NCI-H69 (cell line): ENCODE measurements at places on chromosomes 2 and 18.
A peak's percentile ranks its signal among the peaks of the same experiment; 100 is the strongest.

- no peak for DNase-seq
Measured at GRCh38 chr2:172063446-172063845, 21.9 kb upstream of the DLX1 start.

GRCh38 chr2:56230156-56230555 is 46.4 kb downstream of the CCDC85A start:
- peak; percentile 15 for DNase-seq

DNA sequence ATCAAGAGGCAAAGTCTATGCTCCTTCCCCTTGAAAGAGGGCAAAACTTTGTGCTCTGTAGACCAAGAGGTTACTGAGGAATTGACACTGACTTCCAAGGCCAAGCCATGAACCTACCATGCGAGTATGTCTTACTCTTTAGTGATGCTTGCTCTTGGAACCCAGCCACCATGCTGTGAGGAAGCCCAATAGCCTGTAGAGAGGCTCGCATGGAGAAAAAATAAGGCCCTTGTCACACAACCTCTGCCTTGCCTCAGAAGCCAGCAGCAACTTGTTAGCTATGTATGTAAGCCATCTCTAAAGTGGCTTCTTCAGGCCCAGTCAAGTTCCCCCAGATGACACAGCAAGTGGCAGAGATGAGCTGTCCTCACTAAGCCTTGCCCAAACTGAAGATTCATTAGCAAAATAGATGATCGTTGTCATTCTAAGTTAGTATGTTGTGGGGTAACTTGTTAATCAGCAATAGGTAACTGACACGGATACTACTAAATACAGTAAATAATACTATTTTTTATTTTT is 66.1 kb upstream of the RGPD5 start:
- DNase-seq = no peak

DNA sequence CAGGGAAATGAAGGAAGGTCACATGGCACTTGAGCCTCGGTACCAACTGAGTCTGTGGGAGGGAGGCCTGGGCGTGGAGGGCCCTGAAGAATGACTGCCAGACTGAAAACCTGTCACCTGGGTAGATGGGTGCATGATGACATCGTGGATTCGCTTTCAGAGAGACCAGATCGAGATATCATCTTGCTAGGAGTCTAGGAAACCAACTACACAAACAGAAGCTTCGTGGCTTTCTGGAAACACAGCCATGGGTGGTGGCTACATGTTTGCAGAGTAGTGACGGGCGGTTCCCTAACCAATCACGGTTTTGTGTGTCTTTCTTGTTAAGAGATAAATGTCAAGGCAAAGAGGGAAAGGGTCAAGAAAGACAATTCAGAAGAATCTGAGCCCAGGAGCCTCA is 155.0 kb downstream of the EIPR1 start:
- no peak for DNase-seq

DNA sequence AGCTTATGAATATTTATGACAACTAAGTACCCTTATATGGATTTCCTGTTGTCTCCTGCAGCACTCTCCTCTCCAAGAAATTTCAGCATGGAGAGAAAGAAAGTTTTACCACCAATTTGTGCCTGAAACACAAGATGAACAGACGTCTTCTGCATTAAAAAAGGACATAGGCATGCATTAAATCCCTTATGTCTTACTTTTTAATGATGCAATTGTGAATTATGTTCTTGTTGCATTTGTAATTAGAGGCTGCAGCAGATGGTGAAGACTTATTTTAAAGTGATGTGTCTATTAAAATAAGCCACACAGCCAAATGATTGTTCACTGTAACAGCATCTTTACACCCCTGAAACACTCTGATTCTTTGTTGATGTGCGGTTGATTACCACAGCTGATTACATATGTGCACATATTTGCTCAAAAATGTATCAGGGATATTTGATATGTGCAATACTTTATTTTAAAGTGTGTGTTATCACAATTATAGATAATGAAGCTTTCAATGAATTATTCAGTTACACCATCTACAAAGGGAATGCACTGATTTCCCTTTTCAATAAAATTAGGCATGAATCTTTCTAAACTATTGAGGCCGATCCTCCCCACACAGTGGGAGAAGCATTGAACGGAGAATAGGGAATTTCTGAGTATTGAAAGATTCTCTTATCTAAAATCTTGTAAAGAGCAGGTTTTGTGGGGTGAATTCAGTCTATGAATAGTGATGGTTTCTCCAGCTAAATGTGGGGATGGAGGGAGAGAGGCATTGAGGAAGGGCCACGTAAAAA is 585.1 kb downstream of the SLC4A3 start:
- DNase-seq = no peak

- no peak for DNase-seq
Measured at GRCh38 chr2:184527058-184527457, 71.3 kb upstream of the ZNF804A start.

- no peak for DNase-seq
Measured at GRCh38 chr2:5215989-5216607, 476.1 kb upstream of the SOX11 start.

DNA sequence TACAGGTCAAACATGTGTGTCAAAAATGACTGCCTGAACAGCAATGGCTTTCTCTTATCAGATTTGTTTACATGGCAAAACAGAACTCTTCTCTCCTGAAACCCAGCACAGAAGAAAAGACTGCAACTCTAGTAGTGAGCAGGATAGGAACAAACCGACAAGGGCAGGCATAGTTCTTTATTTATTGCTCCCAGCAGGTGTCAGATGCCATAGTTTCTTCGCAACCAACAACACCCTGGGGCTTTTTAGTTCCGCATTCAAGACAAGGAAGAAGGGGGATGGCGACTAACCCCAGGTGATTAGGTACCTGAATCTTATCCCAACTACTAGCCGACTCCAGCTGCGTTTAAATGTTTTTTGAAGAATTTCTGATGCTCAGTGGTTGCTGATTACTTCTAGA is 367.5 kb upstream of the FIGN start:
- DNase-seq = no peak

GRCh38 chr2:32715391-32715841 is 87.6 kb downstream of the TTC27 start:
- DNase-seq = no peak

DNA sequence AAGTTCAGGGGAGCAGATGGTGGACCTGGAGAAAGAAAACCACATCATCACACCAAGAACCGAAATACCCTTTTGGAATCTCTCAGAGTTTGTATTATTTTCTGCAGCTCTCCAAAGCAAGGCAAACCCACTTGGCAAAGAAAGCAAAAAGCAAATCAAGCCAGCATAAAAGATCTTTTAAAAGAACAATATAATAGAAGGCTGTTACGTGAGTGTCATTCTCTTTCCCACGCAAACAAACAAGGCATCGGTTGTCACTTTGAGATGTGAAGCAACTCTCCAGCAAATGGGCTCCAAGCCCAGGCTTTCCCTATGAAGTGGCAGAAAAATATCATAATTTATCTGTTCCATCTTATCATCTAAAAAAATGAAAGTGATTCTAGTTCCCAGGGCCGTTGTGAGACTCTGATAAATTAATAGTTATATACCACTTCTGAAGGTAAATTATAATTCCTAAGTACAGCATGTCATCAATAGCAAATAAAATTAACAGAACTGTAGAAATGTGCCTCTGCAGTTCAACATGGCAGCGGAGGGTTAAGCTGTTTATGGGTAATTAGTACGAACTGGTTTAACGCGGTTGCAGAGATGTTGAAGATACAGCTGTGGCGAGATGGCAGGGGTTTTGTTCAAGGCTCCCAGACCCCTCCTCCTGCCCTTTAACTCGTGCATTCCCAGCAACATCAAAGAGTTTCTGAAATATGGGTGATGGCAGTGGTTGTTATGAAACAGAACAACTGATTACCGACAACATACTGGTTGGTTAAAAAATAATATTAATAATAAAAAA is 89.2 kb downstream of the EPHA4 start:
- DNase-seq = no peak

DNA sequence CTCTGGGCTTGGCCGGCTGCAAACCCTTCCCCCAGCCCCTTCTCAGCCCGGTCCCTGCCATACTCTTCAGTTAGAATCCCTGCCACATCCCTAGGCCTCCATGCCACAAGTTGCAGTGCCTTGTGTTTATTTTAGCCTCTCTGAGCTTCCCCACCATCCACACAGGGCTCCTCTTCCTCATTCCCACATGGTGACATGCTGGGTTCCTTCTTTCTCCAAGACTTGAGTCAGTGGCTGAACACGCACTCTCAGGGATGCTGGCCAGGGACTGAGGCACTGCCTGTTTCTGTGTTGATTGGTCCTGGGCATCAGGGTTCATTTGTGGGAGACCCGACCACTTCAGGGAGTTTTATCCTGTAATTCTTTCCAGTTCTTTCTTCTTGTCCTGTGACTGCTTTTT is 56.3 kb downstream of the KCNS3 start:
- DNase-seq = no peak

DNA sequence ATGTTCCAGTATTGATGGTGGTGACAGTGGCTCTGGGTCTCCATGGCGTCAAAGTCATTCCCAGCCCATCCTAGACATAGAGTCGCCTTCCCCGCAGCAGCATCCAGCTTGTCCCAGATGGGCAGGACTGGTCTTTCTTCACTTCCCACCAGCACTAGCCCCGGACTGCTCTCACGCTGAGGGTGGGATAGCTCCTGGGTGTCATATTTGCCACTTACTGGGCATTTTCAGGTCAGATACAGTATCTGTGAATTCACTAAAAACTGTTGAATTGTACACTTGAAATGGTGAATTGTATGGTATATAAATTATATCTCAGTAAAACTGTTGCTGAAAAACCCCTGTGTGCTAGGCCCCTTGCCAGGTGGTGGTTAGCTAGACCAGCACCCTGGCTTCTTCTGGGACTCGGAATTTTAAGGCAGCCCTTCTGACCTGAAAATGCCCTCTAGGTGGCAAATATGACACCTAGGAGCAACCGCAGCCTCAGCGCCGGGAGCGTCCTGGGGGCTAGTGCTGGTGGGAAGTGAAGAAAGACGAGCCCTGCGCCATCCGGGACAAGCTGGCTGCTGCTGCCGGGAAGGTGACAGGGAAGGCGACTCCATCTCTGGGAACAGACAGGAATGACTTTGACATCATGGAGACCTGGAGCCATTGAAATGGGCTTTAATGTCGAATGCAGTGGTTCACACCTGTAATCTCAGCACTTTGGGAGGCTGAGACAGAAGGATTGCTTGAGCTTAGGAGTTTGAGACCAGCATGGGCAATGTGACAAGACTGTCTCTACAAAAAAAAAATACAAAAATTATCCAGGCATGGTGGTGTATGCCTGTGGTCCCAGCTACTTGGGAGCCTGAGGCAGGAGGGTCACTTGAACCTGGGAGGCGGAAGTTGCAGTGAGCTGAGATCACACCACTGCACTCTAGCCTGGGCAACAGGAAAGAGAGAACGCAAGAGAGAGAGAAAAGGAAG is 56.2 kb downstream of the DDX1 start:
- DNase-seq = no peak

DNA sequence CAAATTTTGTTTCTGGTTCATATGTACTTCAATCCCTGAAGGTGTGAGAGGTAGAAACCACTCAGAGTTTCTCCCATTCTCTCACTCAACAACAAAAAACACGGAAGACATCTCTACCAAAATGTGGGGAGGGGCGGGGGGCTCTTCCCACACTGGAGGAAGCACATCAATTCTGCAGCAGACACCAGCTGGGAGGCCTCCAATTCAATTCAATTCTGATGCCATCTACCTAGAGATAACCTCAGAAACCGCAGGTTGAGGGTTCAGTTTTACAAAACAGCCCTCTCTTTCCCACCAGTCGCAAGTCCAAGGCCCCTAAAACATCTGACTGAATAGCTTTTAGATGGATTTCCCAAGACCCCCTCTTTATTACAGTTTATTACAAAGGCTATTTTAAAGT is 7.0 kb upstream of the MCFD2 start:
- DNase-seq = no peak

DNA sequence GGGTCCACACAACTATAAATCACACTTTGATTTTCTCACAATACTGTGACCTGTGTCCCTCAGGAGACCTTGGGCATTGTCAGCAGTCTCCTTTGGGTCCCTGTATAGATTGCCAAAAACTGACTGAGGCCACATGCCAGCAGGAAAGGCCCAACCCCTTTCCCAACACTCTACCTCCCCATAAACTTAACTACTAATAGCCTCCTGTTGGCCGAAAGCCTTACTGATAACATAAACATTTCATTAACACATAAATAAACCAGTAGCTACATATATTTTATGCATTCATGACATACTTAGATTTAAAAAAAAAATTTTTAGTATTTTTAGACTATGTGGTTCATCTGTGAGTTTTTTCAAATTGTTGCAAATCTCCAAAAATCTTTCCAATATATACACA is 153.5 kb downstream of the ARL4C start:
- no peak for DNase-seq

DNA sequence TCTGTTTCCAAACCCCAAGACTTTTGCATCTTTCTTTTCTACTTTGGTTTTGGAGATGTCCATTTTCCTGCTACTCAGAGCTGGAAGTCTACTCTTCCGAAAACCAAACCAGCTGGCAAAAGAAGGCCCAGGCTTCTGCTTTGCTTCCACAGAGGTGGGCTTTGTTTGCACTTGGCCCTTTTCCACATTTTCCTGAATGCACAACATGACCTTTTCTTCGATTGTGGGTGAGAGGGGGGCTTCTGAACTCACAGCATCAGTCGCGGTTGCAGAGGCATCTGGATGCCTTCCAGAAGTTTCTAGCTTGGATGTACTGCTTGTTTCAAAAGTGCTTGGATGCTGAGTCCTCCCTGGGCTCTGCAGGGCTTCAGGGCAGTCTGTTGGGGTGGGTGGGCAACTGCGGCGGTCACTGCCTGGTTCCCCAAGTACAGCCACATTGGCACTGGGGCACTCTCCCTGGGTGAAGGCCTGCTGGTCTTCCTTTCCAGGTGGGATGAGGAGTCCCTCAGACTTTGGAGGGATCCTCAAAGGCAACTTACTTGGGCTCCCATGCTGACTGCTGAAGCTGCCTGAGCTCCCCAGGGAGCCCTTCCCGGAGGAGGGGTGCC is 112.3 kb upstream of the LYPD1 start:
- DNase-seq = no peak

DNA sequence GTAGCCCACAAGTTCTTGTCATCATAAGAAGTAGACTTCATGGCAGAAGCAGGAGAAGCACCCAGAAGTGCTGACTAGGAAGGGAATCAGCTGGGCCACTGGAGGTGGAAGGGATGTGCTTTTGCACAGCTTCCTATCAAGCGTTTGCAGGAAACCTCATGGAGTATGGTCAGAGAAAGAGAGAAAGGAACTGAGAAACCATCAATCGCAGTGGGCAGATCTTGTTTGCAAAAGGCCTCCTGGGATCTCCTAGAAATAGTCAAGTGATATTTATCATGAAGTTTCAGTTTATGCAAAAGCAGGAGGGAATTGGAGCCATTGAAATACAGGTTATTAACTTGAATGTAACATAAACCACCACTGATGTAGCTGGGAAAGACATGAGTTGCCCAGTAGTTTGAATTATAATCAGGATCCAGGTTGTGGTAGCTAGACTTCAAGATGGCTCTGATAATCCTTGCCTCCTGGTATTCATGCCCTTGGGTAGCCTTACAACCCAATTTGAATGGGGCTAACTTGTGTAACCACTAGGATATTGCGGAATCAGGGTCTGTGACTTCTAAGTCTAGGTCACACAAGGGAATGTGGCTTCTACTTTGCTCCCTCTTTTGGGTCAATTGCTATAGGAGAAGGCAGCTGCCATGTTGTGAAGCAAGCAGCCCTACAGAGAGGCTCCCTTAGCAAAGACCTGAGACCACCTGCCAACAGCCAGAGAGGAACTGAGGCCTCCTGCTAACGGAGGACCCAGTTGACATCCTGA is 69.8 kb upstream of the TCF4 start:
- DNase-seq = no peak
